Bone marrow (tissue), 2 donors: ENCODE measurements at places on chromosomes 2 and 18.

DNA sequence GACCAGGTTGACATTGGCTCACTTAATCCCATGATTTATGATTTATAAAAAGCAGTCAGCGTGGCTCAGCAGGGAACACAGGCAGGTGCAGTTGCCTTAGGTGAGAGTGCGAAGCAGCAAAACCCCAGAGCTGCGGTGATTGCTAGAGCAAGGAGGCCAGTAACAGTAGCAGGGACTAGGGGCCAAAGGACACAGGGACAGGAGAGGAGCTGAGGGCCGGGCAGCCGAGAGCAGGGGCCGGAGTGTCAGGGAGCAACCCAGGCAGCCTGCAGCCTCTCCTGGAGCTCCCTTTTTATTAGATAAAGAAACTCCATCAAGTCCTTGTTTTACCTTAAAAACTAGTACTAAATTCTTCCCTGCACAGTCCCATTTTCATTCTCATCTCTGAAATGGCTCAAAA, 4.3 kb downstream of the MC2R start:
- no peak for DNase-seq

DNA sequence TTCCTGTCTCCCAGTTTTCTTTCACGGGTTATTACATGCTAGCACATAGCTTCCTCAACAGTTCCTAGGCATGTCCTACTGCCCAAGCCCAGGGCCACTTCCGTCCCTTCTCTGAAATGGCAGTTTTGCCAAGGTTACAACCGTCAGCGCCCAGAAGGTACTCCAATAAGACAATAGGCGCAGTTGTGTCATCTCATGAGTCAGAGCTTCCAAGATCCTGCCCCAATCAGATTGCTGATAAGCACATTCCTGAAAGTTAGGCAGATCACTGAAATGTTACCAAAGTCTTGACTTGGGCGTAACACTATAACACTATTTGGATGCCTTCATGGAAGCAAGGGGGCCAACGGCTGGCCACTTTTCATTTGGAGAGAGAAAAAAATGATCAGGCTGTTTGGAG, 34.2 kb downstream of the GKN2 start:
- DNase-seq: no peak

GRCh38 chr2:33788044-33788443, 188.9 kb upstream of the FAM98A start:
- DNase-seq: no peak

DNA sequence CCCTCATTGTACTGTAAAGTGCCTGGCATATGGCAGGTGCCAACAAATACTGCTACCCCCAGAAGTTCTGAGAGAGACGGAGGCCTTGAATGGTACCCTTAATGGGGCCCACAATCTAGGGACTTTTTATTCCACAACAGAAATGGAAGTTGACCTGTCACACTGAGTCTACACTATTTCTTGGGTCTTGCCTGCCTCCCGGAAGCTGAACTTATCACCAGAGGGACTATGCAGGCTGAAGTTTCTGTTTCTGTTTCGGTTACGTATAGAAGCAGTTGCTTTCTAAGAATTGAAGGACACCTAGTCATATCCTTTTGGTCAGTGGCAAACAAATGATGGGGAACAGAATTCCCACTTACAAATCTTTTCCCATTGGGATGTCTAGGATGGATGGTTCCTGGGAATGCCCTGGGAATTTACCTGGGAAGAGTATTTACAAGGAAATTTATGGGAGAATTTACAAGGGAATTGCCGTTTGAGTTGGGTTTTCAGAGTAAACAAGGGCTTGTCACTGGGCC, 74.2 kb downstream of the HS1BP3 start:
- no peak for DNase-seq

- DNase-seq: no peak
These were observed 49.6 kb downstream of the ZEB2 start for GRCh38 chr2:144470334-144470733.

DNA sequence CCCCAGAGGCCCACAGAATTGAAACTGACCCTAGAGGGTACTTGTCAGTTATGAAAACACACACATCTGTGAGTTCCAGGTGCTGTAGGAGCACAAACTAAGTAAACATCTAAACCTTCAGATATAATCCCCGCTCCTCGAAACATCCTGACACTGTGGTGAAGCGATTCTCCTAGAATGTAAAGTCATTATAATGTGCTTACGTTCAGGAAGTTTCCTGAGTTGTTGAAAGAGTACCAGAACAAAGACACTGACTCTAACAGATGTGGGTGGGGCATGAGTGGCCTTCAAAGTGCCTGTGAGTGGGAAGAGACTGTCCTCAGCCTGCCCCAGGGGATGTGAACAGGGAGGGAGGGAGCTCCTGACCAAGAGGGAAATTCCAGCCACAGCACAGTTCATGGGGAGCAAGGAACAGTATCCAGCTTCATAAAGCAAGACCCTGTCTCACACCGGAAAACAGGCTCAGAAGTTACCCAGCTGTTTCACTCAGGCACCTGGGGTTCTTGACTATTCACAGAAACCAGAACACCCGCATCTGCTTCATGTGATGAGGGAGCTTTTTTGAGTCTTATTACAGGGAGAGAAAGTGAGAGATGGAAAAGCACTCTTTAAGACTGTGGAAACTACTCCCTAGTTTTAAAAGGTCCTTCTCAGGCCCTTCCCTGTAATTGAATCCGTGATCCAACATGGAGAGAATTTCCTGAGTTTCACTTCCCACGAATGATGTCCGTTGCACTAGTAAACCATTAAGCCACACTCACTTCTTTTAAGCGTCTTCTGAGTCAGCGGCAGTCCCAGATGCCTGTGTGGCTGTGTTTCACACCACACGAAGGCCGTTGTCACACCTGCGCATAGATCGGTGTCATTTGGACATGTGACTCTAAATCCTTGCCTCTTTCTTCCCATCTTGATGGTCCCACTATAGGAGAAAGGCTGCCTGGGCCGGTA, 88.6 kb upstream of the EML6 start:
- DNase-seq: no peak

DNA sequence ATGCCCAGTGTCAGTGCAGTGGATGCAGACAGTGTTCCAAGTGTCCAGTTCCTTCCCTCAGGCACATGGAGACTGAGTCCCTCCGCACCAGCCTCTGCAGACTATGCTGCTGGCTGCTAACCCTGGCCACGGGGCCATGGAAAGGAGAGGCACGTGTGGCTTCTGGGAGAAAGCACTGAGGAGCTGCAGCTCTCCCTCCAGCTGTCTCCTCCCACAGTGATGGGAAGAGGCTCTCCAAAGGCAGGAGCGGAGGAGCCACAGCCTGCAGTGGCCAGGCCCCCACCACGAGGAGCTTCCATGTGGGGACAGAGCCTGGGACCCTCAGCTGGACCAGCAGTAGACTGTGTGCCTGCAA, 141.1 kb downstream of the NDUFA10 start:
- DNase-seq: no peak

- DNase-seq: no peak
These were observed 4.5 kb downstream of the CEBPZ start for GRCh38 chr2:37226863-37227262.

DNA sequence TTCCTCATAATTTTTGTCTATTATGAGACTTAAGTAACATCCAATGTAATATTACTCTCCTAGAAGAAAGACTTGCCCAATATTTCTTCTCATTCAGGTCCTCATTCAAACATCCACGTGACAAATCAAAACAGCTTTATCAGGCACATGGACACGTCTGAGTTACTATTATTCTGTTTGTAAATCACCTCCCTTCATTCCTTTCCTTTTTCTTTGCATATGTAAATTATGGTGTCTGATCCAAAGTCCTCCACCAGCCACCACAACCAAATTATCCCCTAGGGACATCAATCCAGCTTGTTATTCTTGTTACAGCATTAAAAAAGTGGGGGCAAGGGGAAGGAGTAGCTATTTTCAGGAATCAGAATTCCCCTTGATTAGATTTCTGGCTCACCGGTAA, 7.1 kb downstream of the TMEM163 start:
- DNase-seq: no peak

GRCh38 chr2:173101687-173102086, 26.0 kb downstream of the MAP3K20 start:
- no peak for DNase-seq

DNA sequence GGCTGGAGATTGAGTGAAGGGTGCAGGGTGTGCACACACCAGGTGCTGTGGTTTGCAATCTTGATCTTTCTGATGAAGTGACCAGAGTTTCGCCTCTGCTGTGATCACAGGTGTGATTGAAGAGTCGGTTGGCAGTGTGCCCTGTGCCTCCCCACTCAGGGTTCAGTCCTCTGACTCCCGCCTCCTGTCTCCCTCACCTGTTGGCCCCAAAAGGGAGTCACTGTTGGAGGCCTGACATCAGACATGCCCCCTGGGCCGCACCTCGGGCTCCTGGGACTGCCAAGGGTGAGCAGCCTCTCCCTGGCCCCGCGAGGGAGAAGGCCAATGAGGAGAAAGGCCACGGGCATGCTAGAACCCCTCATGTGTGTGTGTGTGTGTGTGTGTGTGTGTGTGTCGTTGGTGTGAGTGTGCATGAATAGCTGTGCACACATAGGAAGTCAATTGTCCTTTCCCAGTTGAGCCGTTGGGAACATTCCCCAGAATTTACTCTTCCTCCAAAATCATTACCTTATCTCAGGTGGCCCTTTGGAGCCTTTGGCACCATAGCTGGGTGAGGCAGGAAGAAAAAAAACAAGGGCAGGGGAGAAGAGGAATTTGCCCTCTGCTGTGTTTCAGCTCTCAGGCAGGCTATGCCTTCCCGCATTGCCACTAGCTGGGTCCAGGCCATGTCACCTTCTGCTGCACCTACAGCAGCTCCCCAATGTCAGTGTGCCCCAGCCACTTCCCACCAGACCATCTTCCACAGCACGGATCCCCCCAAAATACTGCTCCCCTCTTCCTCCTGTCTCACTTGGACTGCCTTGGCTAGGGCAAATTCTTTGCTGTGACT, 78.1 kb upstream of the LAPTM4A start:
- DNase-seq: no peak

- no peak for DNase-seq
These were observed 312.4 kb downstream of the METTL4 start for GRCh38 chr18:2258954-2259353.

GRCh38 chr2:10984418-10985135, 72.8 kb downstream of the KCNF1 start:
- DNase-seq: no peak

- DNase-seq: no peak
These were observed 10.9 kb downstream of the CCDC68 start for GRCh38 chr18:54948350-54948837.

GRCh38 chr2:191790737-191791136, 56.2 kb downstream of the CAVIN2 start:
- DNase-seq: no peak

DNA sequence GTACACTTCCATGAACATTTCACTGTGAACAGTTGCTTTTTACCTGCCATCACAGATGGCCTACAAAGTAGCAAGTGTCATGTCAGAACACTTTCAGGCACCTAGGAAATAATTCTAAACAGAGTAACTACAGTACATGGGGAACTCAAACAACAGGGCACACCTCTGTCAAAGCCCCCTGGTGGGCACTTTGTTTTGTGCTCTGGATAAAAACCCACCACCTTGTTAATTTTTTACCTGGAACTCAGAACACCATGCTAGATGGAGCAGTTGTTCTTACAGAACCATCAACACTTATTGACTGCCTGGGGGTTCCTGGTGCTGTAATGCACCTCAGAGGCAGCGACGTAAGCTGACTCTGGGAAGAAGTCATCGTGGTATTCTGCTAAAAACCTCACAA, 2.3 kb downstream of the MSL3B start:
- no peak for DNase-seq

GRCh38 chr2:11074246-11074820, 80.9 kb upstream of the SLC66A3 start:
- DNase-seq: no peak

GRCh38 chr2:46461709-46462171, 17.6 kb upstream of the TMEM247 start:
- DNase-seq: peak; percentile 62

DNA sequence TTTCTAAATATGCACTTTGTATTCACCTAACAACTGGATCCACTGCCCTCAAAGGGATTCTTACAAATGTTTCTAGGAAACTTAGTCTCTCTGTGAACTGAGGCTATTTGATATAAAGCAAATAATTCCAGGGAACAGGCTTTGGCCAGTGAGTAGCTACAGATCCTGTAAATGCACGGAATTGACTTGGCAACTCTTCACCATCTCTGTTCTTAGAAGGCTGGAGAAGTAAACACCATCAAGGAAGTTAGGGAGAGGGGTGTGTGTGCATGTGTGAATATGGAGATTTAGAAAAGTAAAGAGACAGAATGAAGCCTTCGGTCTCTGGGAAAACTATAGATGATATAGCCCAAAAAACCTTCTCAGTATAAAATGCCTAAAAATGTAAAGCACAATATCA, 10.7 kb downstream of the CIDEA start:
- no peak for DNase-seq

DNA sequence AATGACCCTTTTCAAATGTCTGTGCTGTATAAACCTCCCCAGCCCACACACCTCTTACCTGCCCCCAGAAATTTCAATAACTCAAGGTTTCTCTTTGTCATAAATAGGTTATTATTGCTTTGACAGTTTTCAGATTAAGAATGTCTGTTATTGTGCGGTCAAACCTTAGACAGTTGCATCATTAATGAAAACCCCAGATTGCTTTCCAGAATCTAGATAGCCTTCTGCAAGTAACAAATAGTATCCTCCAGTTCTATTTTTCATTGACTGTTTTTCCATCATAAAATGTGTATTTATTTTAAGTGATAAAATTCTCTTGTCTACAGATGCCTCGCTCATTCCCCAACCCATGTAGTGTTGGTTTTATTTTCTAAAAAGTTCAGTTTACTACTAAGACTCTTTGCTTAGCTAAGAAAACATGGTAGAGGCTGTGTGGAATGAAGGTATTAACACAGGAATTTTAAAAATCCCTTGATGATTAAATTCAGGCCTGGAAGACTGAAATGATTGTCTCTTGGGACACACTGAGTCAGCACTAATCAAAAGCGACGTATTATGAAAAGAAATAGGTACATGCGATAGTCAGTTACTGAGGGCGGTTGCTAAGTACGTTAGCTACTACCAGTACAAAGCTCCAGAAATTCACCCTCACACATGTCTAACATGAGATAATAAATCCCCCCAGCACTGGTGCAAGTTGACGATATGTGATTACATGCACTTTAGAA, 38.4 kb upstream of the ITGAV start:
- no peak for DNase-seq

DNA sequence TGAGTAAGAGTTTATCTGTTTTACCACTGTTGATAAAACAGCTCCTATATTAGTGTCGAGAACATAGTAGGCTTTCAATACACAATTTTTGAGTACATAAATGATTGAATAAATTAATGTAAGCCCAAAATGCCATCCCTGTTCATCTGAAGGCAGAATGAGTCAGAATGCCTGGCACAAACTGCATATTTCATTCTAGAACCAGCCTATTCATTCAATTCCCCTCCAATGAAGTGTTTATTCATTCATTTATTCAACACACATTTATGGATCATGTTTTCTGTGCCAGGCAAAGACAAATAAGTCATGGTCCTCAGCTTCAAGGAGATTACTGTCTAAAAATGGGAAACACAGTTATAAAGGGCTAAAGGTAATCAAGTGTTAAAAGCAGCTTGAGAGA, 22.8 kb upstream of the LCLAT1 start:
- DNase-seq: no peak
